ENCODE measurements at places on chromosomes 16 and 17.

DNA sequence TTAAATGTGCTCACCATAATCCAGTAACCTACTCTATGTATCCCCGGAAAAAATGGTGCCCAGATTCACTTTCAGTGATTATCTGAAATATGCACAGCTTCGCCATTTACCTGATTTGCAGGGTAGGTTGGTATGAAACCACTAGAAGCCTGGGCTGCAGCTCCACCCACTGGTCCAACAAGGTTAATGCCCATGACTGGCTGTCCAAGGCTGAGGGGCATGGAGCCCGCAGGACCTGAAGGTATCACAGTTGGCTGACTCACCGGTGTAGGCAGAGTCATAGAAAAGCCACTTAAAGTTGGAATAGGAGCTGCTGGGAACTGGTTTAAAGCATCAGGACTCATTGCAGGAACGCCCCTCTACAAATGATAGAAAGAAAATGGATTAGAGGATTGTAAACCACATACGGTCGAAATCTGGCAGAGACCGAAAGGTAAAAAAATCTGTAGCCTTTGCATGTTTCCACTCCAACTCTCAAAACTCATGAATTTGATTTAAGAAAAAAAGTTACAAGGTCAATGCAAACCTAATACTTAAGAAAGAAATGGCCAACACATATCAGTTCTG is 38.6 kb downstream of the SYNRG start:
- no peak for DNase-seq

- DNase-seq = peak; percentile 71
Measured at GRCh38 chr17:32341141-32341856, 674 bp downstream of the C17orf75 start.

- DNase-seq = no peak
Measured at GRCh38 chr16:55543472-55543871, 23.0 kb upstream of the CAPNS2 start.

DNA sequence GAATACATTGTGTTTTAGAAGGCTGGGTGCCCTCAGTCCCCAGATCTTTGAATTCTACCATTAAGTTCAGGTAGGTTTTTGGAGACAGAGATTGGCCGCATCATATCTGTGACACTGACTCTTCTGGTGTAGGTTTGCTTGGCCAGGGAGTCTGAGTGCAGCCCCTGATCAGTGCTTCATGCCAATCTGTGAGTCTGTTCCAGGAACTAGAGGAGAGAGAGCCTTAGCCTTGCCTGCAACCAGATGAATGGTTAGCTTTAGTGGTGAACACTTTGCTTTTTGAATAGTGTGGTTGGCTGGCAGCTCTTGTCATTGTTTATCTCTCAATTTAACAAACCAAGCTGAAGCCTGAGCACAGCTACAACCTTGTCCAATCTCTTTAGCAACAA is 87.8 kb downstream of the PLXDC1 start:
- DNase-seq = no peak

GRCh38 chr17:82862737-82863382 is 23.0 kb upstream of the ZNF750 start:
- peak; percentile 36 for DNase-seq

GRCh38 chr16:22206842-22207714 is 1.0 kb downstream of the EEF2K start:
- DNase-seq = peak; percentile 56

DNA sequence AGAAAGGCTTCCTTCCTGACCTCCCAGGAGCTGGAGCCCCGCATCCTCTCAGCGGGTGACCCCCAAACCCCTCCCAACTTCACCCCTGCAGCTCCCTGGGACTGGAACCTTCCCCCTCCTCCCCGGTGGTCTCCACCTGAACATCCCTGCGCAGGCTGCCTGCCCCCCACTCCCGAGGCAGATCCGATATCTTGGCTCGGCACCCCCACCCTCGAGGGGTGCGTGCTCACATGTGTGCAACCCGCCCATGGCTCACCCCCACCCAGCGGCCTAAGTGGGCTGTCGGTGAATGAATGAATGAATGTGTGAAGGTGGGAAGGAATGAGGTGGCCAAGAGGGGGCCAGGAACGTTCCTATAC is 39.7 kb downstream of the SLC7A5 start:
- DNase-seq = no peak

- DNase-seq = no peak
Measured at GRCh38 chr17:71639865-71640264, 481.0 kb upstream of the SOX9 start.

- DNase-seq = no peak
Measured at GRCh38 chr17:71872843-71873485, 247.9 kb upstream of the SOX9 start.

GRCh38 chr17:13030459-13031300 is 12.9 kb upstream of the ELAC2 start:
- DNase-seq = peak; percentile 32

DNA sequence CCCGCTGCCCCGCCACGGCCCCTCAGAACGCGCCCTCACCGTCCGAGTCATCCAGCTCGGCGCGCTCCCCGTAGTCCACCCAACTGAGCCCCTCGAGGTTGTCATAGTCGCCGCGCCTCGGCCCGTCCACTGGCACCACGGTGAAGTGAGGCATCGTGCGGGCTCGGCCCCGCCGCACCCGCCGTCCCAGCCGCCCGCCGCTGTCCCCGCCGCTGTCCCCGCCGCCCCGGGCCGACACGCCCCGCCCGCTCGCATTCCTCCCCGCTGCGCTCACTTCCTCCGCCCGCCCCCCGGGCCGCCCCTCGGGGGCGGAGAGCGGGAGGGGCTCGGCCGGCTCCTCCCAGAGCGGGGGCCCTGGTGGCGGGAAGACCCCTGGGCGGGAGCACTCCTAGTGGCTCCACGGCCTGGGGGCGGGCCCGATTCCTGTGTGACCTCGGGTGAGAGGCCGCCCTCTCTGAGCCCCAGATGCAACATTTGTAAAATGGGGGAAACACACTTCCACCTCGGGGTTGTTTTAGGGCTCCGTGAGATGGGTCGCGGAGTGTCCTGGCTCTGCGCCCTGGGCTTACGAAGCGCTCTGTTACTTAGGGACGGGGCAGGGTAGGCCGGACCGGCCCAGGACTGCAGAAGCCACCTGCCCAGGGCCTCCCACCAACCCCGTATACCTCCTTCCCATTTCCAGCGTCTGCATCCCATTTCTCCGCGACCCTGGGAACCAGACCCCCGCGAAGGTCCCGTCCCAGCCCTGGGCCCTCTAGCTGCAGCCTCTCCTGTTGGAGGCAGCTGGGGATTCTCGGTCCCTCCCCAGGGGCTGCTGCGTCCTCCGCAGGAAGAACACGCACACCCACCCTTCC is at the start of gene SLC12A4:
TSS of gene SLC12A4 (minus strand) at position 238 of the 854 bp plus-strand sequence. CDS start at position 154, 84 bp downstream.
- DNase-seq = peak; percentile 91

DNA sequence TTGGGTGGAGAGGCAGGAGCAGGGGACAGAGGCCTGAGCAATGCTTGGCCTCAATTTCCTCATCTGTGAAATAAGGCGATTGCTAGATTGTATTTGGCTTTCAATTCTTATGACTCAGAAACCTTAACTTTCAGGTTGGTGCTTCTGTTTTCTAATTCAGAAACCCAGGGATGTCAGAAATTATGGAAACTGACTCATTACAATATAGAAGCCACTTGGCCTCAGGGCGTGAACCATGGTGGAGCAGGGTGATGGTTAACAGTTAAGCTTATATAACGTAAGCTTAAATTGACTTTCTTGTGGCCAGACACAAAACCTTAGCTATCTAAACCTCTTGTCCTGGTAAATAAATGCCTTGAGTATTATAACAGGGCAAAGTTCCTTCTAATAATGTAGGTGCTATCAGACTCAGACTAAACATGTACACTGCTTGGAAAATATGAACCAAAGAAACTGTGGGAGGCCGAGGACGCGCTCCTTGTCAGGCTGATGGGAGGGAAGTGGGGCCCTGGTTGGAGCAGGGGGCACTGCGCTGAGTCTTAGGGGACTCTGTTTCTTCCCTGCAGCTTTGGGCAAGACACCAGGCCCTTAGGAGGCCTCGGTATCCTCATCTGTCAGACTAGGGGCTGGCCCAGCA is 17.1 kb upstream of the SREBF1 start:
- DNase-seq = no peak

GRCh38 chr16:68972720-68973119 is 129.4 kb downstream of the TANGO6 start:
- DNase-seq = no peak

GRCh38 chr16:49466529-49466831 is 92.9 kb downstream of the C16orf78 start:
- no peak for DNase-seq

GRCh38 chr17:71316176-71316897 is 804.5 kb upstream of the SOX9 start:
- no peak for DNase-seq

DNA sequence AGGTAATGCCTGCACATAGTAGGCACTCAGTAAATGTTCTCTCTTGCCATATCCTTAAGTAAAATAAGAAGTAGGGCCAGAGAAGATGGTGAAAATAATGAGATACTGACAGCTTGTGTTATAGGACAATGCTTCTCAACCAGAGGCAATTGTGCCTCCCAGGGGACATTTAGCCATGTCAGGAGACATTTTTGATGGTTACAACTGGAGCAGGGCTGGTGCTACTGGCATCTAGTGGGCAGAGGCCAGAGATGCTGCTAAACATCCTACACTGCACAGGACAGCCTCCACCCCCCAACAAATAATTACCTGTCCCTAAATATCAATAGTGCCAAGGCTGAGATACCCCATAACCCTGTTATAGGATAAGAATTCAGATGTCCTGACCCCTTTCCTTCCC is 1.7 kb downstream of the RAD51D start:
- no peak for DNase-seq

DNA sequence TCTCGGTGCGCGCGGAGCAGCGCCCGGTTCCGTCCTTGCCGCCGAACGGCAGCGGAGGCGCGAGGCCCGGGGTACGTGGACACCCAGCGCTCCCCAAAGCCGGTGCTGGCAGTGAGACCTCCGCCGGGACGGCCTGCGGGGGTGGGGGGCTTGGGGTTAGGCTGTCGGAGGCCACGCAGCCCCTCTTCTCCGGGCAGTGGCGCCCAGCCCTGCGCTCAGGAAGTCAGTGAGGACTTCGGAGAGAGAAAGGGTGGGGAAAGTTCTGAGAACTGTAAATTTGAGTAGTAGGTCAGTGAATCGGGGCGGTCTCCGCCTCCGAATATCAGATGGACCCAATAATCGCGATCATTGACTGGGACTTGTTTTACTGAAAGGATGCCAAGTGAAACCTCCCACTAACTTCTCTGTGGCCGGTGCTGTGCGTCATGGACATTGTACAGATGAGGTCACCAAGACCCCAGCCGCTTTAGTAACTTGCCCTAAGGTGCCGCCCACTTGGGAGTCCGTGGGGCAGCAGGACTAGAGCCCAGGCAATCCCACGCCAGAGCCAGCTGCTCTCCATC is 468 bp downstream of the IL4R start:
- peak; percentile 23 for DNase-seq

GRCh38 chr17:82480318-82480717 is 21.8 kb downstream of the NARF start:
- DNase-seq = no peak

- DNase-seq = peak; percentile 30
Measured at GRCh38 chr17:57552114-57552624, 192.9 kb downstream of the CCDC182 start.

GRCh38 chr16:25073854-25074253 is 37.7 kb upstream of the LCMT1 start:
- DNase-seq = no peak

- no peak for DNase-seq
Measured at GRCh38 chr17:29612094-29612403, 10.7 kb downstream of the CORO6 start.

- no peak for DNase-seq
Measured at GRCh38 chr17:75481194-75482068, 25.0 kb downstream of the TMEM94 start.

DNA sequence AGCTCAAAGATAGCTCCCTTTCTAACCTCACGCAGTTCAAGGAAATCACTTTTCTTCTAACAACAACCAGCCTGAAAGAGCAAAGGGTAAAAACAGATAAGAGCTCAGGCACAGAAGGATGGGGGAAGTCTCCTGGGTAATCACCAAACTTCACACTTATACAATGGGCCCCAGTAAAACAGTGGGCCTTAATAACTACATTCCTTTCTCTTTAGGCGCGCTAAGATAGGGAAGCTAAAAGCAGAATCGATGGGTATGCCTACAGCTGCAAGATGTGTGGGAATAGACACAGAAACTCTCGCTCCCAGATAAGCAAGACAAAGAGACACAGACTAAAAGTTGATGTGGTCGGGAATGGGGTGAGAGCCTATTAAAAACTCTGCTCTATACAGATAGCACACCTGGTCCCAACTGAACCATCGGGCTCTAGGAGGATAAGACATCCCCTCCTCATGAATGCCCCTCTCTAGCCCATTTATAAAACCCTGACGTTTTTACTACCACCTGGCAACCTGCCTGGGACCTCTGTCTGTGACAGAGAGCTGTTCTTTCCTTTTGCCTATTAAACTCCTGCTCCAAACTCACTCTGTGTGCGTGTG is 826 bp downstream of the LYZL6 start:
- no peak for DNase-seq

DNA sequence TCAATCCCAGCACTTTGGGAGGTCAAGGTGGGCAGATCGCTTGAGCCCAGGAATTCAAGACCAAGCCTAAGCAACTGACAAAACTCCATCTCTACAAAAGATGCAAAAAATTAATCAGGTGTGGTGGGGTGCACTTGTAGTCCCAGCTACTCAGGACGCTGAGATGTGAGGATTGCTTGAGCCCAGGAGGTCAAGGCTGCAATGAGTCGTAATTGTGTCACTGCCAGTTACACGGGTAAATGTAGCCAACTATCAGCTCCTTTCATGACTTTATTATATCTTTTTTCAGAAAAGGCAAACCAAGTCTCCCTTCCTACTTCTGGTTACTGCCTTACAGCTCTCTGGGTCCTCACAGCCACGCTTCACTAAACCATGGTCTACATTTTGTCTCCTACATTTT is 4.0 kb downstream of the SDF2 start:
- DNase-seq = no peak

GRCh38 chr17:10270258-10270657 is 71.9 kb upstream of the GAS7 start:
- no peak for DNase-seq

DNA sequence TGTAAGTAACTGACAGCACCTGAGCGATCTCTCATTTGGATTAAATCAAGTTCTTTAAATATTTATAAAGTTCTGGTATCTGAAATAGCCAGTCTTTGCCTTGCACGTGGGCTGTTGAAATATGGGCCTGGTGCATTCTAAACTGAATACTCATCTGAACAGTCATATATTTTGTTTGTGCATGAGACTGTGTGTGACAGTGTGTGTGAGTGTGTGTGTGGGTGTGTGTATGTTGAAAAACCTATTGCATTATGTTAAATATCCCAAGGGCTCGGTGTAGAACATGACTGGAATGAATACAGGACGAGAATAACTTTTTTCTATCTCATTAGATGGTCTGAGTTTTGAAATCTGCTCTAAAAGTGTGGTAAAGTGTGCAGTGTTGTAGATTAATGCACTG is 82.4 kb upstream of the TOX3 start:
- DNase-seq = no peak

GRCh38 chr16:83136924-83137323 is 510.2 kb downstream of the CDH13 start:
- DNase-seq = no peak

GRCh38 chr16:82671741-82672140 is 45.0 kb downstream of the CDH13 start:
- no peak for DNase-seq

Measured in naive thymus-derived CD8-positive, alpha-beta T cell (primary cell).